ENCODE measurements at places on chromosomes 3 and 15.

DNA sequence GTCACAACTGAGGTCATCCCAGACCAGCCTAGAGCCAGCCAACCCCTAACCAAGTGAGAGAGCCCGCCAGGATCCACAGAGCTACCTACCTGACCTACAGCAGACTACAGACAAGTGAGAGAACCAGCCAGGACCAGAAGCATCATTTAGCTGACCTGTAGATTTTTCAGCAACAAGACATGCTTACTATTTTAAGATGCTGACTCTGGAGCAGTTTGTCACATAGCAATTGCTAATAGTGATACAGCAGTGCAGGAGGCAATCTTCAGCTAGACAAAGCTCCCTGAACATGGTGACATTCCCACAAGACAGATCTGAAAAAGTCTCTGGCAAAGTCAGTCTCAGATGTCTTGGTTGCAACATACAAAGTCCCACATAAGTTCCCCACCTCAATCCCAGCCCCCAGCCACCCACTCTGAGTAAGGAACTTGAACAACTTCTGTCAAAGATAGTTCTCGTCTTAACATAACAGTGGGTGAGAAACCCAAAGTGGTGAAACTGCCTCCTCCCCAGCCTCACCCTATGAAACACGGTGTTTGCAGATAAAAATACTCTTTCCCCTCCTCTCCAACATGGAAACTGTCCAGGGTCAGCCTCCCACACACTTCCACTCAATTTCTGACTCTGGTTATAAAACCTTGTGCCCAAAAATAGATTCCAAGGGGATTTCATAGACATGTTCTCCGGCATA lies 120.3 kb upstream of the SLC6A11 start:
- no peak for DNase-seq

DNA sequence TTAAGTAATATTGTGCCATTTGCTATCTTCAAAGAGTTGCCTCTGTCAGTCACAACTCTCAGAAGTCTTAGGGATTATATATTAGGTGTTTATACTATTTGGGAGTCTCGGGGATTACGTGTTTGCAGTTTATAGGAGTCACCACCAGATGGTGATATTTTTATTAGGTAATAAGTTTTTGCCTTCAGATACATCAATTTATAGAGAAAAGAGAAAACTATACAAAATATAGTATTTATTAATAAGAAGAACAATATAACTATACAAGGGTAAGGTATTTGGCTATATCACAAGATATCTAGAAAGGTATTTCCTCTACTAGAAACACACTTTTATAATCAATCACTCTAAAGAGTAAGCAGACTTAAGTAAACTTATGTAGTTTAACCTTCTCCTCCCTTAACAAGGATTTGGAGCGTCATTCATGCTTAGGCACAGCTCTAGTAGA lies 10.7 kb upstream of the DHX36 start:
- DNase-seq, result no peak

- no peak for DNase-seq
These were observed 61.2 kb downstream of the SENP2 start for GRCh38 chr3:185647134-185647879.

DNA sequence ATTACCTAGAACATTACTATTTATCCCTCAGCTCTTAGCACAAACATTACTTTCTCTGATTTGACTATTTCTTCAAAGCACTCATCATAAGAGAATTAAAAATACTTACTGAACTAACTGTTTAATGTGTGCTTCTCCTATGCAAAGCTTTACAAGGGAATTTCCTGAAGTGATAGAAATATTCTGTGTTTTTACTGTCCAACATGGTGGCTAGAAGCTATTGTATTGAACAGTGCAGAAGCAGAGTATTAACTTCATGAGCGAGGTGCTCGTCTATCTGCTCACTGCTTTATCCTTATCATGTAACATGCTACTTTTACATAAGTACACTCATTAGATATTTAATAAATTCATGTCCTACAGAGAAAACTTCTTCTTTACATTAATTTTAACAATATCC lies 239.1 kb downstream of the ISL2 start:
- DNase-seq, result no peak

DNA sequence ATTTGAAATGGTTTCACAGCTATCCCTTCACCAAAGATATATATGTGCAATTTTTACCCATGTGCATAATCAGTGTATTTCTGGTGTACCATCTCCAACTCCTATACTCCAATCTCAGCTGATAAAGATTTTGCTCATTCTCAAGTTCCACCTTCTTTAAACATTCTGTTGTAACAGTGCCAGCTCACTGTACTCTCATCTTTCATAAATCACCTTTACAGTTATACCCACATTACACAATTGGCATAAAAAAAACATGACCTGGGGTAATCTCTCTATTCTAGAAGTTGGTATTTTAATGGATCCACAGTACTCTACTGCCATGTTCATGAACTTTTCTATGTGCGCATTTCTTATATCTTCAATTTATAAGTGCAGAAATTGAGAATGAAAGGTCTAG lies 339.9 kb upstream of the DPH6 start:
- DNase-seq, result no peak

- no peak for DNase-seq
These were observed 4.6 kb downstream of the TTC21A start for GRCh38 chr3:39112113-39112512.

GRCh38 chr15:82715003-82715402 lies 5.3 kb upstream of the AP3B2 start:
- no peak for DNase-seq

- no peak for DNase-seq
These were observed 382.4 kb downstream of the SHQ1 start for GRCh38 chr3:72465853-72466252.

GRCh38 chr3:132236701-132237651 lies 80.2 kb upstream of the ACP3 start:
- DNase-seq, result no peak

GRCh38 chr3:72274493-72275330 lies 489.8 kb upstream of the PROK2 start:
- DNase-seq, result no peak

GRCh38 chr15:93428807-93429351 lies 339.9 kb upstream of the RGMA start:
- DNase-seq, result no peak

- DNase-seq, result no peak
These were observed 51.2 kb upstream of the THRB start for GRCh38 chr3:24545887-24546286.

GRCh38 chr3:270688-271087 lies 74.1 kb downstream of the CHL1 start:
- no peak for DNase-seq

DNA sequence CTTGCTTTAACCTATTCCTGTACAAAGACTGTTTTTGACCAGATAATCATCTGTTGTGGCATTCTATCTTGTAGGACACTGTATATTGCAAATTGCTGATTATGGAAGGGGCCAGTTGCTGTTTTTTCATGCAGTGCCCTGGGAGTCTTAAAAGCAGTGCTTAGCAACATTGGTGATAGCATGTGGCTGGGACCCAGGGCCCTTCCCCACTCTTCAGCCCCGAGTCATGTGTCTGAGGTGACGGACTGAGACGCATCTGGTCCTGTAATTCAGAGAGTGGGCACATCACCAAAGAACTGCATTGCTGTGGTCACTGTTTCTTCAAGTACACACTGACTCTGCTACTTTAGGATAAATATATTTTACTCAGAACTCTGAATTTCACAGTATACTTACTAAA lies 63.4 kb downstream of the SNRK start:
- DNase-seq, result no peak

DNA sequence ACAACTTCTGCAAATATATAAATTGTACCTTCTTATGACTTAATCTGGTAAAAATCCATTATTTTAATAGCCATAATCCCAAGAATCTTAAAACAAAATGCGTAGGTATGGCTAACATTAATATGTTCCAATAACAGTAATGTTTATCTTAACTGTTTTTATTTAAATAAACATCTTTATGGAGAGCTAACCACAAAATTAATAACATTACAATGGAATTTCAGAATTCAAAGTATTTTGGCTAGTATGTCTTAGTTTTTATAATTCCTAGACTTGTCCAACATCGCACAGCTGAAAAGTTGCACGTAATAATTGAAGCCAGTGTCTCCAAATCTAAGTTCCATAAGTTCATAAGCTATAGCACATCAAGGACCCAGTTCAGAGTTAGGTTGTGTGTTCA lies 47.6 kb downstream of the ANKRD28 start:
- DNase-seq, result no peak

DNA sequence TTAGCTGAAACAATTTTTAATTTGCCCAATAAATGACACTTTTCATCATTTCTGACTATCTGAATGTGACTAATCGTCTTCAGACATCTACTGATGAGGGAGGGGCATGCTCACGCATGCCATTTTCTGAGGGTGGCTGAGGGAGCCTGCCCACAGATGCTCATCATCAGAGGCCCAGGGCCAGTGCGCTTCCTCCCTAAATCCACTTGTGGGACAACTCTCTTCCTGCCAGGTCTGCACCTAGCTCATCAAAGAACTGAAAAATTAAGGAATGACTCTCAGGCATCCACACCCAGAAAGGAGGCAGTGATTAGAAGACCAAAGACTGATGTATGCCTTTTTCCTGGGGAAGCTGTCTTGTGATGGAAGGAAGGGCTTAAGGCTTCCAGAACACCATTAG lies 22.8 kb downstream of the RTP3 start:
- DNase-seq, result no peak

GRCh38 chr15:34896183-34896582 lies 73.4 kb downstream of the AQR start:
- no peak for DNase-seq

Data from activated T-cell treated with anti-CD3 and anti-CD28 coated beads, Interleukin-2, amount 50 U/mL, for 48 hours (primary cell).